ENCODE measurements at places on chromosomes 16 and 17.

DNA sequence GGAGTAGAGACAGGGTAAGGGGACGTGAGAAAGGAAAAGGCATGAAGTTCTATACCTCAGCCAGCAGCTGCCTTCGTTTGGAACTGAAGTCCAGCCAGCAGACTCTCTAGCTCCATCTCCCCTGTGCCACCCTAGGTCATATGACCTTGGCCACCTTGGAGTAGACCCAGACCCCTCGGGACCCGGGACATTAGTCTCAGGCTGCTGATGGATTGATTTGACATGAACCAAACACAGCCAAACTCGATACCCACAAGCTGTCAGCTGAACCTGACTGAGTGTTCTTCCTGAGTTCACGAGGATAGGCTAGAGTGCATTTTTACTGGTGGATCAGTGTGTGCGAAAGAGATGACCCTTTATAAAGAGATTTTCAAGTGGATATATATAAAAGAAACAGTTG lies 68.5 kb downstream of the YPEL2 start:
- no peak for DNase-seq

GRCh38 chr17:17653343-17653742 lies 27.9 kb upstream of the RAI1 start:
- no peak for DNase-seq

GRCh38 chr17:9784544-9784943 lies 6.8 kb downstream of the DHRS7C start:
- DNase-seq = no peak

- DNase-seq = no peak
Observed at GRCh38 chr16:27591837-27592236, 41.9 kb downstream of the KATNIP start.

GRCh38 chr17:64387545-64388171 lies 3.0 kb downstream of the PECAM1 start:
- no peak for DNase-seq

GRCh38 chr16:74872302-74872701 lies 97.7 kb upstream of the FA2H start:
- DNase-seq = no peak

All from NCI-H187 (cell line).